ENCODE measurements at places on chromosomes 4 and X.

DNA sequence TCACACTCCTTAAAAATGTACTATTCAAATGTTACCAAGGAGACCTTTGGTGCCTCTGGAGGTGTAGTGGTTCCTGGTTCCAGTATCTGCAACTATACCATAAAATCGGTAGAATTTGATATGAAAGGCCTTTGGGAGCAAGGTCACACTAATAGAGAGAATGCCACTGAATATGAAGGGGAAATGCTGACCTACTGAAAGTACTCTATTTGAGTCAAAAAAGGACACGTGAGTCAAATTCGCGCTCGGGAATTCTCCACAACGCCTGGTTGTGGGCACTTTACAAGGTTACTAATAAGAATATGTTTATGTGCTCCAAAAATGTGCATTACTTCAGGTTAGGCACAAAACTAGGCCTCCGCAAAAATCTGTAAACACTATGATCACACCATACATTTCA lies 39.5 kb upstream of the RELL1 start:
- no peak for DNase-seq

- DNase-seq = no peak
Observed at GRCh38 chr4:185837415-185838103, 25.6 kb upstream of the SORBS2 start.

DNA sequence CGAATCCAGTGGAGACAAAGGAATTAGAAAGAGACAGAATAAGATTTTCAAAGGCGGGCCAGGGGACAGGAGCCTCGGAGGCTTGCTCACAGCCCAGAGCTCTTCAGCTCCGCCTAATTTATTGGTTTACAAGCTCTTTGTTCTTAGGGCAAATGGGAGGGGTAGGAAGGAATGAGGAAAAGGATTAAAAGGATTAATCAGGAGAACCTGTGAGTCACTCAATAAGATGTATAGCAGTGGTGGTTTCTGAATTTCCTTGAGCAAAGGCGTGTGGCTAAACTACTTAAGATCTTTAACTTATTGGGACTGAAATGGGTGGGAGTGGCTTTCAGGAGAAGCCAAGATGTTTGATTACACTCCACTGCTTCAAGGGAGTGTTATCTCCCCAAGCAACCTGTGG lies 456.0 kb upstream of the SPANXN1 start:
- DNase-seq = peak; percentile 31

DNA sequence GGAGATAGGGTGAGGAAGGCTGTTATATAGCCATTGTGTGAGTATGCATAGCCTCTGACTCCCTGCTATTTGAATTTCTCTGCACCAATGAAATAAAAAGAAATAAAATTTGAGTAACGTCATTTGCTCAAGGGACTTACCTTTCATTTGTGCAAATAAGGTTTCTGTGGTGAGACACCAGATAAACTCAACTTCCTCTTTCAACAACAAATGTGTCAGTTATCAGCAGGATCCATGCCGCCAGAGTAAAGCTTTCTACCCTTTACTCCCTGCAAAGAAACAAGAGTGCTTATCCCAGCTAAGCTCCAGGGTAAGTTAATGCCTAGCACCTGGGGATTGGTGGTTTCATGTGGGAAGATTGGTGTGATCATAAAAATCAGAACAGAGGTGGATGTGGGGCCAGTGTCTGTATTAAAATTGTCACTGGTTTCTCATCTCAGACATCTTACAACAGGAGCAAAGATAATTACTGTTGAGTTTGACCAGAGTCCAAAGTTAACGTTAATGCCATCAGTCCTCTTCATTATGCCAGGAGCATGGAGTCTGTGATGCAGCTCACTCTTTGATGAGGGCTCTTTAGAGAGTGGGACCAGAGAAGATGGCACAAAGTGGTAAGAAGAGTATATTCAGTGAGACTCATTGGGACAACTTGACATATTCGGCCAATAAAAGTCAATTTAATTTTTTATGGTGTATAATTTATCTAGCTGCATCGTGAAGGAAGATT lies at the start of gene P2RY10:
P2RY10 (plus strand) TSS at position 206 of the 727 bp plus-strand sequence. CDS start 15,130 bp downstream, outside the sequence.
- DNase-seq = no peak

- DNase-seq = no peak
Observed at GRCh38 chr4:152021788-152022438, 261.1 kb upstream of the GATB start.

DNA sequence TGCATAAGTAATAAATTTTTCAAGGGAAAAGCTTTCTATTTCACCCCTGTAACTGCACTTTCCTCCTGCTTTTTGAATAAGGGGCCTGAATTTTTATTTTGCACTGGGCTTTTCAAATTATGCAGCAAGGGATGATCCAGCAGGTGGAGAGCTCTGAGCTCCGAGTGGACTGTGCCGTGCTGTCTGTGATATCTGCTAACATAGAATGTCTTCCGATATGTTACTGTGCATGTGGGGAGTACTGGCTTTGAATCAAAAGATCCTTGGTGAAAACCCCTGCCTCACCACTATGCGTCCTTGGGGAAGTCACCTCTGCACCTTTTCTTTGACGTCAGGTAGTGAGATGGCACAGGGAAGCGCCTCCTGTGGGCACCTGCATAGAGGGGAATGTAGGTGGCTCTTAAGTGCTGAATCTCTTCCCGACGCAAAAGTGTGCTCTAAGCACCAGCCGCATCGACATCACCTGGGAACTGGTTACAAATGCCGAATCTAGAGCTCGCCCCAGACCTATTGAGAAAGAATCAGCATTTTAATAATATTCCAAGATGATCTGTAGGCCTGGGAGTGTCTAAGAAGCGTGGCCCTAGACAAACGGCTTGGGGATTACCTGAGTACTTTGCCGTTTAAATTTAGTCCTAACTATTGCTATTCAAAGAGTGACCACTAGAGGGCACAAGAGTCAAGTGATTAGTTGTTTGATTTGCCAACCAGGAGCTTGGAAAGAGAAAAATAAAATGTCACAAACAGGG lies 19.2 kb upstream of the WFS1 start:
- DNase-seq = peak; percentile 77
